ENCODE measurements at places on chromosomes 1 and 21. TPM values are rescaled to one million over a fixed set of nuclear protein-coding genes. Genes with fewer than 3 reads are reported as not detected.
A peak's percentile ranks its signal among the peaks of the same experiment; 100 is the strongest.

GRCh38 chr1:198125995-198126735, 30.6 kb upstream of the NEK7 start:
- DNase-seq, result no peak

GRCh38 chr1:203926025-203926540, 64.7 kb downstream of the SNRPE start:
- no peak for DNase-seq

DNA sequence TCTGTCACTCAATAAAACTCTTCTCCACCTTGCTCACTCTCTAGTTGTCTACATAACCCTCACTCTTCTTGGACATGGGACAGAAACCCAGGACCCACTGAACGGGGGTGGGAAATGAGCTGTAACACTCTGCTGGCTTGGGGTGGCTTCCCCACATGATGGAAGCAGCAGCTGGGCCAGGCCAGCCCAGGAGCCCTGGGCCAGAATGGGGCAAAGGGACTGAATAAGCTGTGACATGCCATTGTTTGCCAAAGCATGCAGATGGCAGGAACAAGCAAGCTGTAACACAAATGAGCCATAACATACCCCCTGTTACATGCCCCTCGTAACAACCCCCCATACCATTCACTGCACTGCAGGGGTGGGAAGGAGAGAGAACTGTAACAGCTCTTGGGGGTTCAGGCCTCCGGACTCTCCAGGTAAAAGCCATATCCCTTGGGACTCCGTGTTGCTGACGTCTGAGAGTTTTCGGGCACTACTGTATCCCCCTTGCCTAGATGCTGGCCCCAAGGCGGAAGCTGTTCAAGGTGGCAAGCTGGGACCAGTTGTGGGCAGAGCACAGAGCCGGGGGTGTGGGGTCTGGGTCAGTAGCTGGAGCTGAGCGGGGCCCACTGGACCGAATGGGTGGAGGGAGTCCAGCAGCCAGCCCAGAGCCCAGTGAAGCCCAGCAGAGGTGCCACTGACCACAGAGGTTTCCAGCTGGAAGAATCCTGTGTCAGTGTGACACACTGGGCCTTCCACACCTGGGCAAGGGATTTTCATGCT, 56.1 kb upstream of the DMRTB1 start:
- DNase-seq, result no peak

DNA sequence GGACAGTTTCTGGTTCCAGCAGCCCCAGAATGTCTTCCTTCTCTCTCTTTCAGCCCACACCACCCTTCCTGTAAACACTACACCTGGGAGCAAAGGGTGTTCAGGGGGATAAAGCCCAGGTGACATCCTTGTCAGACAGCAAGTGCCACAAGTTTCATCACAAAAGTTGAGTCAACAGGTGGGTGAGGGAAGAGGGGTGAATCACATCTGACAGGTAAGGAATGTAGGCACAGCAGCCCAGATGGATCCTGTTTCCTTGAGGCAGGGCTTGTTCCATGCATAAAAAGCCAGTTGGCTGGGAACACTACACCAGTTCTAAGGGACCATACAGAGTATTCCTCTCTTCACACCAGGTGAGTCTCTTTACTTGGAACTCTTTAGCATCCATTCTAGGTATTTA, at the start of gene SPRR1B:
TSS of gene SPRR1B (plus strand) at position 309 of the 400 bp plus-strand sequence. CDS start 1,143 bp downstream, outside the sequence.
- DNase-seq, result no peak

DNA sequence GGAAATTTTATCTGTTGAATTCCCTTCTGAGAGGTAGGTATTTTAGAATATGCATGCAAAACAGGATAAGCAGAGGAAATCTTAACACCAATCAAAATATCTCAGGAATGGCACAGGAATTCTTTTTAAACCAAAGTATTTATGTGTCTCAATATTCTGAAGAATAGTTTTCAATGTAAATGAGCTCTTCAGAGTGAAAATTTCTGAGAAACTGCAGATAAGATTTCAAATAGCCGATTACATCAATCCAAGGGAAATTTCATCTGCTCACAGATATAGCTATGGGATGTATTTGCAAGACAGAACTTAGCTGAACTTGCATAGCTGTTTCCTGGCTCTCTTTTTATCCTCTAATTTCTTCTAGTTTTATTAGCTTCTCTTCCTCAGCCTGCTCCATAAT, 209.5 kb downstream of the GRIK1 start:
- no peak for DNase-seq

GRCh38 chr1:234612352-234613127, 2.6 kb upstream of the IRF2BP2 start:
- DNase-seq, result peak; percentile 94

- DNase-seq, result no peak
These were observed 280.3 kb downstream of the HMCN1 start for GRCh38 chr1:186014370-186015037.

- DNase-seq, result no peak
These were observed 23.8 kb upstream of the LDLRAP1 start for GRCh38 chr1:25519624-25520023.

- DNase-seq, result no peak
These were observed 45.4 kb upstream of the LAMC2 start for GRCh38 chr1:183140633-183141032.

GRCh38 chr1:94032637-94033036, 88.3 kb downstream of the ABCA4 start:
- no peak for DNase-seq

DNA sequence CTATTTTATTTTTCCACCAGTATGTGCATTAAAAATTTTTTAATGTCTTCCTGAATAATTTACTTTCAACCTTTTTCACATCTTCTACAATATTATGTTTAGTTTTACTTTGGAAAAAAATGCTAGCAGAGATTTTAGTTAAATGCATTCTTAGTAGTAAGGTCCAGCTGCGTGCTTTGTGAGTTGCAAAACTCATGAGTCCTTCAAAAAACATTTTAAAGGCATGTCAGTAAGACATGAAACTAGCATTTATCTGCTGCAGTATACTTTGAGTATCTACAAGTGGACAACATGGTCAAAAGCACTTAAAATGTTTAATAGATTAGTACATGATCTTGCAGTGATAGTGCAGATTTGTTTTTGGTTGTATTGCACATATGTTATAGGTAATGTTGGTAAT, 139.0 kb downstream of the HS2ST1 start:
- DNase-seq, result no peak

DNA sequence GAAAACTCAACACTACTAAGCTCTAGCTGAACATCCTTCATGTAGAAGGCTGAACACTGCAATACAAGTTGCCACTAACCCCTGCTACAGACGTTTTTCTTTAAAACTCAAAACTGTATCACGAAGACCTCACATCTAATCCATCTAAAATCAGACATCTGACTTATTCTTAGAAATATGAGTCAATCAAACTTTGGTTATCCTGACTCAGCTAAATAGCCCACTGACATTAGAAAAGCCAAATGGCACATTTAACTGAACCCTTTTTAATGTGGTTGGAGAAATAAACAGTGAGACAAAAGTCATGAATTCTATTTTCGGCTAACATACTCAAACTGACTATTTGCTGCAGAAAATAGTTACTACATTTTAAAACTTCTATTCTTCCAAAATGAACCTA, 35.6 kb downstream of the WLS start:
- DNase-seq, result no peak

- no peak for DNase-seq
These were observed 948.4 kb downstream of the MRPL39 start for GRCh38 chr21:24658926-24659325.

GRCh38 chr1:25932321-25932720, 26.1 kb upstream of the STMN1 start:
- DNase-seq, result no peak

- no peak for DNase-seq
These were observed 53.4 kb downstream of the GALNT2 start for GRCh38 chr1:230120289-230120920.

FCRL4 gene
- total RNA-seq, result not detected

MIXL1 gene
- not detected for total RNA-seq

ECM1 gene
- 55.8 TPM for total RNA-seq

NAV1 gene
- total RNA-seq, result 131 TPM

KCNT2 gene
- 8.4 TPM for total RNA-seq

OR2T2 gene
- not detected for total RNA-seq

HPCA gene
- total RNA-seq, result not detected

FMO4 gene
- total RNA-seq, result 30.1 TPM

All from ascending aorta (tissue), 2 donors.